ENCODE measurements at places on chromosomes 11 and 22. TPM values are rescaled to one million over a fixed set of nuclear protein-coding genes. Genes with fewer than 3 reads are reported as not detected.
A peak's percentile ranks its signal among the peaks of the same experiment; 100 is the strongest.

The FOLR1 gene
- not detected for total RNA-seq

The RASL10A gene
- not detected for total RNA-seq

The SLC29A2 gene
- total RNA-seq = 10.6 TPM

The SYCE3 gene
- total RNA-seq = 1.0 TPM

The MMP10 gene
- not detected for total RNA-seq

- H3K4me3 ChIP-seq = no peak overlapping the region
- peaks cover 9% of the 10 kb centered on the region for H3K27me3 ChIP-seq
- H3K36me3 ChIP-seq = no peaks in the 10 kb centered on the region
- H3K27ac ChIP-seq = no peak overlapping the region
- DNase-seq = no peak
- H3K4me1 ChIP-seq = no peaks in the 10 kb centered on the region
Measured at GRCh38 chr11:78972177-78972576, 397.5 kb upstream of the NARS2 start.

GRCh38 chr22:34000879-34001526 lies 80.7 kb upstream of the LARGE1 start:
- peaks cover 4% of the 10 kb centered on the region for H3K36me3 ChIP-seq
- no peak for DNase-seq
- H3K27me3 ChIP-seq = no peaks in the 10 kb centered on the region
- no peak overlapping the region for H3K4me3 ChIP-seq
- H3K4me1 ChIP-seq = no peaks in the 10 kb centered on the region

DNA sequence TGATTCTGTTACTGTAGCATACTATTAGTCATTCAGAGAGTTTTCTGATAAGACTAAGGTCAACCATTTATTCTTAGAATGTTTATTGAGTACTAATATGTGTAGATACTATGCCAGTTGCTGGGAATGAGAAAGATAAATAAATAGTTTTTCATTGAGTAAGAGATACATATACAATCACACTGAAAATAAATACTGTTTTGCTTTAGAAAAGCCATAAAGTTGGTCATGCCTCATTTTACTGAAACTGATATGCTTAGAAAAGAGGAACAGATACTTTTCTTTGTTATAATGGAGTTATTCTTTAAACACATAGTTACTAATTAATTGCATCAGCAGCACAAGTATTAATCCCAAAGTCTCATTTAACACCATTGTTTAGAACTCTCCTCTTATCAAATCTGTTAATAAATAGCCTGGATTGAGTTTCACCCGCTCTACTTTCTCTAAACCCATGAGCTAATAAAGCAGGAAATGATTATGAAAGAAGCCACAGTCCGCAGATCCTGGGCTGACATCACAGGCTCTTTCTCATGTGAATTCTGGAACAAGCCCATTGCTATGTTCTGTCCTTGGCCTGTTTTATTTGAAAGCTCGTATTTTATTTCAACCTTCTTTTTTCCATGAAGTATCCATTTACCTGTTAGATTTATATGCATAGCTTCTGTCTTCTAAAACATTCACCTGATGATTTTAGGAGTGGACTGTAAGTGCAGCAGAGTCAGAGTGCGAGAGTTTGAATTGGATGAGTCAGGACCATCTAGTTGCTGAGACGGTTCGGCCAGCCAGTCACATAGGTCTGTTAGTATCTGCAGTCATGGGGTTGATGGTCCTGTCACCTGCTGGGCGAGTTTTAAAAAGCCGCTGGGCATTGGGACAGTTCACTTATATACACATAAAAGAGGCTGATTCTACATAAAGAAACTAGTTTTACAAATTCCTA lies 35.5 kb downstream of the PIWIL4 start:
- DNase-seq = peak; percentile 59
- no peaks in the 10 kb centered on the region for H3K4me1 ChIP-seq
- no peaks in the 10 kb centered on the region for H3K27me3 ChIP-seq
- H3K4me3 ChIP-seq = no peak overlapping the region

GRCh38 chr11:106086850-106087249 lies 9.4 kb downstream of the AASDHPPT start:
- H3K4me3 ChIP-seq = no peak overlapping the region
- DNase-seq = no peak
- H3K4me1 ChIP-seq = peaks cover 57% of the 10 kb centered on the region

GRCh38 chr22:50699756-50700386 lies 27.2 kb downstream of the SHANK3 start:
- H3K27me3 ChIP-seq = peaks cover 1% of the 10 kb centered on the region
- no peaks in the 10 kb centered on the region for H3K36me3 ChIP-seq
- H3K4me1 ChIP-seq = peaks cover 12% of the 10 kb centered on the region
- no peak overlapping the region for H3K27ac ChIP-seq
- no peak overlapping the region for H3K4me3 ChIP-seq

GRCh38 chr11:75406338-75406777 lies 7.0 kb downstream of the RPS3 start:
- H3K4me3 ChIP-seq = no peak overlapping the region
- H3K27ac ChIP-seq = peak overlapping the region; percentile 33
- H3K27me3 ChIP-seq = no peaks in the 10 kb centered on the region
- no peak for DNase-seq
- H3K4me1 ChIP-seq = peaks cover 49% of the 10 kb centered on the region

DNA sequence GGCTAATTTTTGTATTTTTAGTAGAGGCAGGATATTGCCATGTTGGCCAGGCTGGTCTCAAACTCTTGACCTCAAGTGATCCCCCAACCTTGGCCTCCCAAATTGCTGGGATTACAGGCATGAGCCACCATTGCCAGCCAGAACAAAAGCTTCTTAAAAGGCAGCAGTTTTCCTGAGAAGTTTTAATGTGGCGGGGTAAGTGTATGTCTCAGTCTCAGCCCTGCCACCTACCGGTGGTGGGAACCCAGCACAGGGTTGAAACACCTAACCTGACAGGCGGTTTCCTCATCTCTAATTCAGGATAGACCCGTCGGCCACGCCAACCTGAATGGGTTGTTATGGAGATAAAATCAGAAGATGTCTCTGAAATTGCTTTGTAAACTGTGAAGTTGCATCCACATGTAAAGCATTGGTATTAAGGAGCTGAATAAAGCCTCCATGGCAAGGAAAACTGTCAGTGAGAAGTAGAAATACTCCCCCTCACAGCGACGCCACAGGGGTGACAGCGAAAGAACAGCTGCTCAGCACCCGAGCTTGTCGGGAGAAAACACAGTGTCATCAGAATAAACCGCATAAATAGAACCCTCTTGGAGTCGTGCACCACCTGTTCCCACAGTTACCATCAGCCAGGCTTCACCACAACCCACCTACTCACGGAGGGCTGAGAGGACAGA lies 165.9 kb upstream of the NCAM1 start:
- H3K27ac ChIP-seq = no peak overlapping the region
- H3K4me1 ChIP-seq = peaks cover 11% of the 10 kb centered on the region
- H3K27me3 ChIP-seq = peaks cover 3% of the 10 kb centered on the region

- no peaks in the 10 kb centered on the region for H3K36me3 ChIP-seq
- no peak overlapping the region for H3K27ac ChIP-seq
- no peaks in the 10 kb centered on the region for H3K27me3 ChIP-seq
- peaks cover 5% of the 10 kb centered on the region for H3K4me1 ChIP-seq
Measured at GRCh38 chr11:68447015-68447801, 13.3 kb upstream of the PPP6R3 start.
